ENCODE measurements at places on chromosomes 3 and 15.

DNA sequence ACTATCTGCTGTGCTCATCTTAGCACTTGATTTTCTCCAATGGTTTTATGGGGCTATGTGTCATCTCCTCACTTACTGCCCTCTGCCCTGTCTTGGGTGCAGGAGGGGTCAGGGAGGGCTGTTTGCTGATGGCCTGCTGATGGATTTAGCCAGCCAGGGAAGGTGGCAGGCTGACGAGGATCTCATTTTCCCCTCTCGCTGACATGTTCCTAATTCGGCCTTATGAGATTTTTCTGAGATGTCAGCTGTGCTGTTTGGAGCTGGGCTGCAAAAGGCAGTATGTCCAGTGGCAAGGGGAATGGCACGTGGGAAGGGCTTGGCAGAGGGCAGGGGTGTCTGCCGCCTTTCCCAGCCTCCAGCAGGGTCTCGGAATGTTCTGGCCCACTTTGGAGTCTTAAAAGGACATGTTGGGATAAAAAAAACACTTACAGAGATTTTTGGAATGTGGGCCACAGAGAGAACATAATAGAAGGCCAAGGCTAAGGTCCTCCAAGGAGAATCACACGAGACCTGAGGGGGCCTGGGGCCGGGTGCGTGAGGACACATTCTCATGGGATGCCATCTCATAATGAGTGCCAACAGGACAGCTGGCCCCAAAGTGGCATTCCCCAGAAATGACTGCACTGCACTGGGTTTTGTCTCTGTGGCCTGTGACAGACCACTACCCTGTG lies 303.8 kb downstream of the TLE3 start:
- DNase-seq, result no peak

GRCh38 chr3:24480497-24480896 lies 14.2 kb downstream of the THRB start:
- DNase-seq, result no peak

- no peak for DNase-seq
Measured at GRCh38 chr3:112888381-112889085, 41.9 kb upstream of the CD200R1L start.

GRCh38 chr3:50388720-50389413 lies 29.5 kb upstream of the TMEM115 start:
- no peak for DNase-seq

- no peak for DNase-seq
Measured at GRCh38 chr3:67090474-67090873, 92.4 kb downstream of the KBTBD8 start.

- no peak for DNase-seq
Measured at GRCh38 chr3:72957297-72957696, 39.3 kb upstream of the PPP4R2 start.

DNA sequence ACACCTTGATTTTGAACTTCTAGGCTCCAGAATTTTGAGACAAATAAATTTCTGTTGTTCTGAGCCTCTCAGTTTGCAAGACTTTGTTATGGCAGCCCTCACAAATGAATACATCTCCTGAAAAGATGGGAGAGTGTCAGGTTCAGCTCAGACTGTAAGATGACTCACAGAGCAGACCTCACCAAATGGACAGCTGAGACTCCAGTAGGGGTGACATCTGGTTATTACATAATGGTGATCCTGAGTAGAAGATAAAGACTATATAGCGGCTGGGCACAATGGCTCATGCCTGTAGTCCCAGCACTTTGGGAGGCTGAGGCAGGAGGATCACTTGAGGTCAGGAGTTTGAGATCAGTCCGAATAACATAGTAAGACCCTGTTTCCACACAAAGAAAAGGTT lies 26.2 kb upstream of the MTMR14 start:
- no peak for DNase-seq

GRCh38 chr3:173465112-173465511 lies 67.6 kb downstream of the NLGN1 start:
- no peak for DNase-seq

- peak; percentile 81 for DNase-seq
Measured at GRCh38 chr3:12994607-12995388, 78.4 kb downstream of the IQSEC1 start.

All from GM18507 (cell line).